ENCODE measurements at places on chromosomes 6 and 20. TPM values are rescaled to one million over a fixed set of nuclear protein-coding genes. Genes with fewer than 3 reads are reported as not detected.

DNA sequence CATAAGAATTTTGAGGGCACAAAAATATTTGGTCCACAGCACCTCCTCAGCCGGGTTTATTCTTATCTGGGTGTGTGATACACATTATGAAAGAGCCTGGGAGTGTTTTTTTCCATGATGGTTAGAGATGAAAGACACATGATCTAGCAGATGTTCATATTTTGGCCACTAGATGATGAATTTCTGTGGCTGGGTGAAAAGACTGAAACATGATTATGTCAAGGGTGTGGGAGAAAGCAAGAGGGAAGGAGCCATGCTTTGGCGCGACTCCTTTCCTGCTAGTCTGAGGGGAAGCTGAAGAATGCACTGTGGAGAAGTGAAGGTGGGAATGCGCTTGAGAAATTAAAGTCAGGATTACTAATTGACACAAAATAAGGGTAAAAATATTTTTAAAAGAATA is 102.3 kb downstream of the SH3BGRL2 start:
- no peaks in the 10 kb centered on the region for H3K36me3 ChIP-seq
- peaks cover 5% of the 10 kb centered on the region for H3K4me1 ChIP-seq
- no peak for DNase-seq
- no peak overlapping the region for H3K4me3 ChIP-seq

DNA sequence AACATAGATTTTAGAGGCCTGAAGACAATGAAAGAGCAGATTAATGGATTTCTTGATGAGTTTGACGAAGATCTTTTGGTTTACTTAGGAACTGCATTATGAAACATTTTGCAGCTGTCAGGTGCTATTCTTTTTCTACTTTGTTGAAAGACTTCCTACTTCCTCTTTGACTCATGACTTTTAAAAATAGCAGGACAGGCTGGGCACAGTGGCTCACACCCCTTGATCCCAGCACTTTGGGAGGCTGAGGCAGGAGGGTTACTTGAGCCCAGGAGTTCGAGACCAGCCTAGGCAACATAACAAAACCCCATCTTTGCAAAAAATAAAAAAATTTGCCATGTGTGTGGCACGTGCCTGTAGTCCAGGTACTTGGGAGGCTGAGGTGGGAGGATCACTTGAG is 52.0 kb downstream of the ITCH start:
- H3K27ac ChIP-seq = peak overlapping the region; percentile 0
- no peak for DNase-seq
- peaks cover 11% of the 10 kb centered on the region for H3K4me1 ChIP-seq
- no peak overlapping the region for H3K4me3 ChIP-seq

DNA sequence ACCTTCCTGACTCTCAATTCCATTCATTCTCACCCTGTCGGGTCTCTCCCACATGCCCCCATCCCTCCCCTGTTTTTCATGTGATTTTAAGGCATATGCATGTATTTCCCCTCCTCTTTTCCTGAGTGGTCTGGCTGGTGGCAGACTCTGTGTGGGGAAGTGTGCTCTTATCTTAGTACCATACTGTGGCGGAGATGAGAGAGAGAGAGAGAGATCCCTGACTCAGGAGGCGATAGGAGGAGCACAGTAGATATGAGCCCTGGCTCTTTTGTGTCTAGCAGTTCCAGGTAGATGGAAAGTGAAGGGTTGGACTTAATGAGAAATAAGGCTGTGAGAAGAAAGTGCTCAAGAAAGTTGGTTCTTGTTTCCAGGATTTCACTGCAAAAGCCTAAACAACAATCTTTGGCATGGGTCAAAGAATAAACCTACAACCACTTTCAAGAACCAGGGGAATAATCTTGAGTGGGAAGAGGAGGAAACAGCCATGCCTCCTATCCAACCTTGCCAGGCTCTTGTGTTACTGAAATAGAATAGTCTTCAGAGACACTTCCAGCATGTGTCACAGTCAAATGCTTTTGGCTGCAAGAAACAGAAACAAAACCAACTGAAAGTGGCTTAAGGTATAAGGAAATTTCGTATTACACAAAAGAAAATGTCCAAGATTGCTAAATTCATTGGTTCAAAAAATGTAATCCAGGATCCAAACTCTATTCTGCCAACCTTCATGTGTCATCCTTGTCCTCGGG is 123.8 kb upstream of the MYLIP start:
- DNase-seq = no peak
- peak overlapping the region; percentile 22 for H3K27ac ChIP-seq
- H3K27me3 ChIP-seq = no peaks in the 10 kb centered on the region
- H3K36me3 ChIP-seq = no peaks in the 10 kb centered on the region

The NELFE gene
- total RNA-seq = 82.0 TPM

DNA sequence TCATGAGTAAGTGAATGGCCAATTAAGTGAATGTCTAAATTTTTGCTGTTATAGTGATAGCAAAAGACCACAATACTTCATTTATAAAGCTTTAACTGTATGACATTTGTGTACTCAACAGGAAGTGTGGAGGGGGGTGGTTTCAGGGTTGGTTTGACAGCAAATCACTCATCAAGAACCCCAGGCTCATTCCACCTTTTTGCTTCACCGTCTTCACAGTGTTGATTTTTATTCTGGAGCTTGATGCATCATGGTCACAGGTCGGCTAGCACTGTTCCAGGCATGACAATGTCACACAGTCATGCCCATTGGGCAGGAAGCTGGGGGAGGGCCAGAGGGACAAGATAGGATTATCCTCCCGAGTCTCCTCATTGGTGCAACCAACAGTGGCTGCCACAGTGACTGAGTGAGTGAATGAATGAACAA is 75.0 kb downstream of the MDGA1 start:
- H3K4me1 ChIP-seq = no peaks in the 10 kb centered on the region
- no peaks in the 10 kb centered on the region for H3K36me3 ChIP-seq
- no peaks in the 10 kb centered on the region for H3K27me3 ChIP-seq
- no peak overlapping the region for H3K27ac ChIP-seq
- H3K4me3 ChIP-seq = no peak overlapping the region
- no peak for DNase-seq

GRCh38 chr6:1502041-1502440 is 107.7 kb upstream of the FOXC1 start:
- H3K36me3 ChIP-seq = no peaks in the 10 kb centered on the region
- DNase-seq = no peak
- H3K4me3 ChIP-seq = no peak overlapping the region
- no peaks in the 10 kb centered on the region for H3K4me1 ChIP-seq

- peaks cover 43% of the 10 kb centered on the region for H3K4me1 ChIP-seq
- DNase-seq = peak; percentile 50
- H3K4me3 ChIP-seq = peak overlapping the region; percentile 22
- H3K27ac ChIP-seq = peak overlapping the region; percentile 56
- no peaks in the 10 kb centered on the region for H3K36me3 ChIP-seq
These were observed 50.5 kb upstream of the DST start for GRCh38 chr6:56693246-56693607.

GRCh38 chr6:39666706-39667489 is 58.3 kb downstream of the KIF6 start:
- H3K27me3 ChIP-seq = no peaks in the 10 kb centered on the region
- no peak overlapping the region for H3K27ac ChIP-seq
- no peak for DNase-seq
- peaks cover 3% of the 10 kb centered on the region for H3K4me1 ChIP-seq
- no peaks in the 10 kb centered on the region for H3K36me3 ChIP-seq
- no peak overlapping the region for H3K4me3 ChIP-seq

DNA sequence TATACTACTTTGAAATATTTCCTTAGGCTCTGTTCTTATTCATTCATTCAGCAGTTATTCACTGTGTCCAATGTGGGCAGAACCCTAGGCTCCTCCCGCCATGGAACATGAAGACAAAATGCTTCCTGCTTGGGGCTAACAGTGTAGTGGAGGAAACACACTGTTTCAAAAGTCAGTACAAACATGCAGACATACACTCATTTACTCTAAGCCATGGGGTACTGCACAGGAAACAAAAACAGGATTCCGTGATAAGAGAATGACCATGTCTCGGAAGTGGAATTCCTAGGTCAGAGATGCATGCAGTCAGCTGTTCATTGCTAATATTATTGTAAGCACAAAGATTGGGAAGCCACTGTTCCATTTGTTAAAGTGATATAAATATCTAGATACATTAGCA is 18.4 kb upstream of the FAM209A start:
- H3K27me3 ChIP-seq = no peaks in the 10 kb centered on the region
- DNase-seq = no peak
- no peak overlapping the region for H3K4me3 ChIP-seq
- H3K27ac ChIP-seq = no peak overlapping the region
- H3K4me1 ChIP-seq = no peaks in the 10 kb centered on the region

The VSTM2L gene
- total RNA-seq = 0.16 TPM

DNA sequence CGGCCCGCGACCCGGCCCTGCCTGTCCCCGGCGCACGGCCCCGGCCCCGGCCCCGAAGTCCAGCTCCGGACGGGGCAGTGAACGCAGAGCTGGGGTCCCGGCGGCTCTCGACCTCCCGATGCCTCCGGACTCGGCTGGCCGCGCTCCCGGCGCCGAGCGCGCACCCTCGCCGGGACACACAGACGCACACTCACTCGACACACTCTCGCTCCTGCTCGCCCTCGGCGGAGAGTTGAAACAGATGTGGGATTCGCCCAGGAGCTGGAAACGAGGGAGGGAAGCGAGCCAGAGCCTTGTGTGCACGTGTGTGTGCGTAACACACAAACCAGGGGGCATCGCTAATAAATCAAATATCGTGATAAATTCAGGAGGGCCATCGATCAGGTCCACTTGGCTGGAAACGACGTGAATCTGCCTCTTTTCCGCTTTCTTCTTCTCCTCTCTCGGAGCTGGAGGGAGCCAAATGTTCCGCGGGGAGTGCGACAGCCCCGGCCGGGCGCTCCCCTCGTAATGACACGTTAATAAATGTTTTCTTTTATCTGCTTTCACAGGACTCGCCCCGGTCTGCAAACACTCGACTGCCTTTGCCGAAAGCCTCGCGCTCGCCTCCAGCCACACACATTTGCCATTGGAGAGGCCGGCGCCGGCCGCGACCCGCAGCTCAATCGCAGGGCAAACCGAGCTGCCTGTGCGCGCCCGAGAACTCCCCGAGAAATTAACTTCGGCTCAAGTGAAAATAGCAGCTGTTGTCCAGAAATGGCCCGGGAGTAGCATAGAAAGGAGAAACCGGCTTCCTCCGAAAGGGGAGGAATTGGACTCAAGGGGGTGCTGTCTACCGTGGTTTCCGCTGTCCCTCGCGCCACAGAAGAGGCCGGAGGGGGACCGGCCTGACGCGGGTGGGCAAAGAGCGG is 828 bp upstream of the SULF2 start:
- H3K27me3 ChIP-seq = no peaks in the 10 kb centered on the region
- peaks cover 19% of the 10 kb centered on the region for H3K4me1 ChIP-seq
- H3K4me3 ChIP-seq = peak overlapping the region; percentile 55
- no peaks in the 10 kb centered on the region for H3K36me3 ChIP-seq

- no peaks in the 10 kb centered on the region for H3K4me1 ChIP-seq
- no peak for DNase-seq
- H3K4me3 ChIP-seq = no peak overlapping the region
- no peaks in the 10 kb centered on the region for H3K36me3 ChIP-seq
These were observed 51.1 kb downstream of the MYO6 start for GRCh38 chr6:75800133-75800532.

The POM121L2 gene
- not detected for total RNA-seq

The C2 gene
- total RNA-seq = 4.9 TPM

DNA sequence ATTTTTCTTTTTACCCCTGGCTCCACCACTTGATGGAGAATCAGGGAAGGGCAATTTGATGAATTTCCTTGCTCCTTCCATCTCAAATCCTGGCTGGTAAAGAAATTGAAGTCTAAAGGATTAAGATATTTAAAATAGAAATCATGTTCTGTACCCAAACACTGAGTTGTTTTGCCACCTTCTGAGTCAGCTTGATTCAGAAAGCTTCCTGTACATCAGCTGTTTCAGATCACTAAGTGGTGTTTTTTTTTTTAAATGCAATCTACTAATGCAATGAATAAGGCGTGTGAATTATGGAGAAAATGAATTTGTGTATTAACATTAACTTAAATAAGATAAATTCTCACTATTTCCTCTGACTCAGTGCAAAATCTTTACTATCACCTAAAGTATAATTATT is 11.5 kb upstream of the POPDC3 start:
- no peak overlapping the region for H3K27ac ChIP-seq
- no peaks in the 10 kb centered on the region for H3K36me3 ChIP-seq
- H3K4me1 ChIP-seq = no peaks in the 10 kb centered on the region
- H3K4me3 ChIP-seq = no peak overlapping the region
- H3K27me3 ChIP-seq = no peaks in the 10 kb centered on the region
- no peak for DNase-seq

DNA sequence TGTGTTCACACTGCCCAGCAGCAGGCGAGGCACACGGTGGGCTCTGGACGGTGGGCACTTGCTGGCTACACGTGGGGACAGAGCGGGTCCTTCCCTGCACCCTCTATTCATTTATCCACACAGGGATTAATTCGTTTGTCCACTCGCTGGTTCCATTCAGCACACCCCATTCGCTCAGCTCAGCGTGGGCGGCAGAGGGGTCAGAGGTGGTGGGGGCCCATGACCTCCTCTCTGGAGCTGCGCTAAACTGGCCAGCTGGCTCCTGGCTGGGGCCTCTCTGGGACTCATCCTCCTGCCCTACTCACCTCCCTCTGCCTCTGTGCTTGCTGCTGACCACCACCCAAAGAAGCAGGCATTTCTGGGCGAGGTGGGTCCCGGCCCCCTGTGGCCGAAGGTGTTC is 21.4 kb upstream of the RBBP8NL start:
- peaks cover 43% of the 10 kb centered on the region for H3K4me1 ChIP-seq
- H3K27me3 ChIP-seq = no peaks in the 10 kb centered on the region
- peak overlapping the region; percentile 51 for H3K27ac ChIP-seq

The PXMP4 gene
- 37.3 TPM for total RNA-seq

DNA sequence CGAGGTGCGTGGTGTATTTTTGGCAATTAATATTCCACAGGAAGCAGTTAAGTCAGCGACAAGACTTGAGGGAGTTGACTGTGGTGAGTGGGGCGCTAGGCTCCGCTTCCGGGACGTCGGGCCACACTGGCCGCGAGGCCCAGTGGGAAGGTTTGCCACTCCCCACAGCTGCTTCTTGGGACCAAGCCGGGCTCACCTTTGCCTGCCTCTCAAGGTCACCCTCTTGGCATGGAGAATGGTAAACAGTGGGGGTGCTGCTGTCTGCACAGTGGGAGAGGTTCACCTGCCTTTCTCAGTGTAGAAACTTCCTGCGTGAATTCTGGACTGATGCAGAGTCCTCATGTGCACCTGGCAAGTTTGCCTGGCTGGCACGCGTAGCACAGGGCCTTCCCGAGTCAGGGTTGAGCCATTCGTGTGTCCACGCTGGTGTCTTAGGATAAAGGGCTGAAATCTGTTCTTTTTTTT is 6.4 kb downstream of the OSBPL2 start:
- H3K27ac ChIP-seq = no peak overlapping the region
- peaks cover under 1% of the 10 kb centered on the region for H3K4me1 ChIP-seq
- H3K36me3 ChIP-seq = peaks cover 5% of the 10 kb centered on the region
- no peak overlapping the region for H3K4me3 ChIP-seq
- no peak for DNase-seq

The LINC00237 gene
- total RNA-seq = 1.8 TPM
